ENCODE measurements at places on chromosomes 16 and 17. TPM values are rescaled to one million over a fixed set of nuclear protein-coding genes. Genes with fewer than 3 reads are reported as not detected.

- H3K4me3 ChIP-seq, result no peak overlapping the region
- no peaks in the 10 kb centered on the region for H3K36me3 ChIP-seq
- no peaks in the 10 kb centered on the region for H3K4me1 ChIP-seq
These were observed 88.8 kb downstream of the HS3ST3B1 start for GRCh38 chr17:14389681-14390080.

DNA sequence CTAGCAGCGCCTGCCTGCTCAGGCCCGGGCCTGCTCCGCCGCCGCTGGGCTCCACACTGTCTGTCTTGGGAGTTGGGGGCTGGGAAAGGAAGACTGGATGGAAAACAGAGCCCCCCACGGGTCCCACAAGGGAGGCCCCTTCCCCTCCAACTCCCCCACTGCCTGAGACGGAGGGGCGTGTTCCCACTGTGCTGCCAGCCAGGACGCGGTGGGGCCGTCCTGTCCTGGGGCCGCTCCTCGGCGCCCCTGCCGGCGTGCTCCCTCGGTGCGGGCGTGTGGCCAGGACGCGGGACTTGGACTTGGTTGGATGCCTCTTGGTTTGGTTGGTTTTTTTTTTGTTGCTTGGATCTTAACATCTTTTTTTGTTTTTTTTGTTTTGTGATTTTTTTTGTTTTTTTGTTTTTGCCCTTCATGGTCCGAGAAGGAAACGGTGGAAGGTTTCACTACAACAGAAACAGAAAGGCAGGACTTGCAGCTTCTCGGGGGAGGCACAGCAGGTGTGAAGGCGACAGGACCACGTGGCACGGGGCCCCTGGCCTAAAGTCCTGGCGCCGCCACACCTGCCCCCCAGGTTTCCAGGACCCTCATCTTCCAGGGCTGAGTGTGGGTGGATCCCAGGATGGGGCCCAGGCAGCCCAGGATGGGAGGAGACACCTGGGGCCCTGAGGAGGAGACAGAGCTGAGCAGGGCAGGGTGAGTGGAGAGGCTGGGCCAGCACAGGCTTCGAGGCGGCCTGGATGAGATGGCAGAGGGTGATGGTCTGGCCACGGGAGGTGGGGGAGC lies 16.0 kb downstream of the ENGASE start:
- peak; percentile 45 for DNase-seq
- H3K27me3 ChIP-seq, result no peaks in the 10 kb centered on the region
- H3K27ac ChIP-seq, result no peak overlapping the region
- no peak overlapping the region for H3K4me3 ChIP-seq

GRCh38 chr16:67277294-67277998 lies 1.9 kb upstream of the PLEKHG4 start:
- H3K27me3 ChIP-seq, result no peaks in the 10 kb centered on the region
- H3K36me3 ChIP-seq, result peaks cover 6% of the 10 kb centered on the region
- H3K4me1 ChIP-seq, result no peaks in the 10 kb centered on the region
- H3K27ac ChIP-seq, result no peak overlapping the region
- no peak for DNase-seq

- H3K4me3 ChIP-seq, result no peak overlapping the region
- H3K27me3 ChIP-seq, result no peaks in the 10 kb centered on the region
- H3K4me1 ChIP-seq, result no peaks in the 10 kb centered on the region
These were observed 47.9 kb downstream of the CYLD start for GRCh38 chr16:50789757-50790156.

GRCh38 chr17:78324391-78325075 lies 35.3 kb downstream of the SOCS3 start:
- H3K36me3 ChIP-seq, result no peaks in the 10 kb centered on the region
- no peak overlapping the region for H3K4me3 ChIP-seq
- H3K27me3 ChIP-seq, result no peaks in the 10 kb centered on the region
- H3K4me1 ChIP-seq, result peaks cover 11% of the 10 kb centered on the region
- H3K27ac ChIP-seq, result peak overlapping the region; percentile 77
- DNase-seq, result peak; percentile 99

- no peak overlapping the region for H3K27ac ChIP-seq
- peaks cover 3% of the 10 kb centered on the region for H3K27me3 ChIP-seq
- no peaks in the 10 kb centered on the region for H3K36me3 ChIP-seq
- DNase-seq, result peak; percentile 72
These were observed 140.0 kb downstream of the CHD9NB start for GRCh38 chr16:52912565-52913173.

- no peak overlapping the region for H3K4me3 ChIP-seq
- H3K4me1 ChIP-seq, result no peaks in the 10 kb centered on the region
- DNase-seq, result no peak
- H3K27me3 ChIP-seq, result peaks cover 50% of the 10 kb centered on the region
These were observed 11.5 kb downstream of the MAPT start for GRCh38 chr17:45905814-45906213.

DNA sequence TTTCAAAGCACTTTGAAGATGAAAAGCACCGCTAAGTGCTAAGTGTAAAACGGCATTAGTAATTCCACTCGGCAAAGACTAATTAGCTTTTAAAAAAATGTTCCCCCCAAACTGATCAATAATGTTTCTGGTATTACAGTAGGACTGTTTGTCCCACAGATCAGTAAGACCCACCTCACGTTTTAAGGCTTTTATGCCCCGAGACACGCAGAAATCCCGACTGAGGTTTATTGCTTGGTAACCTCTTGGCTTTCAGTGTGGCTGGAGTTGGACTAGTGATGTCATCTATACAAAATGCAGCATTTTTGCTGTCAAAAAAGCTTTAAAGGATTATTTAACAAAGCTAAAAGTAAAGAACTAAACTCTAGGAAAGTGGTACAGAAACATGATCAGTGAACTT lies 414.6 kb upstream of the PSMD7 start:
- H3K4me3 ChIP-seq, result no peak overlapping the region
- H3K27me3 ChIP-seq, result no peaks in the 10 kb centered on the region
- no peak overlapping the region for H3K27ac ChIP-seq
- H3K4me1 ChIP-seq, result no peaks in the 10 kb centered on the region

GRCh38 chr16:24118126-24118821 lies 137.9 kb upstream of the CACNG3 start:
- no peak for DNase-seq
- no peaks in the 10 kb centered on the region for H3K36me3 ChIP-seq
- peaks cover 2% of the 10 kb centered on the region for H3K4me1 ChIP-seq
- no peaks in the 10 kb centered on the region for H3K27me3 ChIP-seq
- no peak overlapping the region for H3K27ac ChIP-seq
- H3K4me3 ChIP-seq, result no peak overlapping the region

GRCh38 chr16:49457196-49457595 lies 83.6 kb downstream of the C16orf78 start:
- no peaks in the 10 kb centered on the region for H3K27me3 ChIP-seq
- H3K4me3 ChIP-seq, result no peak overlapping the region
- no peaks in the 10 kb centered on the region for H3K36me3 ChIP-seq
- no peaks in the 10 kb centered on the region for H3K4me1 ChIP-seq

- H3K36me3 ChIP-seq, result no peaks in the 10 kb centered on the region
- no peak overlapping the region for H3K27ac ChIP-seq
- no peaks in the 10 kb centered on the region for H3K4me1 ChIP-seq
These were observed 196.6 kb downstream of the FOXL1 start for GRCh38 chr16:86774931-86775330.

GRCh38 chr17:39699818-39700147 lies at the start of gene ERBB2:
TSS of gene ERBB2 (plus strand) at chr17:39700064. CDS start at chr17:39700239, 175 bp downstream.
- peak; percentile 88 for DNase-seq
- H3K4me1 ChIP-seq, result peaks cover 12% of the 10 kb centered on the region
- no peaks in the 10 kb centered on the region for H3K27me3 ChIP-seq
- H3K27ac ChIP-seq, result peak within 1 kb of the TSS; percentile 88

DNA sequence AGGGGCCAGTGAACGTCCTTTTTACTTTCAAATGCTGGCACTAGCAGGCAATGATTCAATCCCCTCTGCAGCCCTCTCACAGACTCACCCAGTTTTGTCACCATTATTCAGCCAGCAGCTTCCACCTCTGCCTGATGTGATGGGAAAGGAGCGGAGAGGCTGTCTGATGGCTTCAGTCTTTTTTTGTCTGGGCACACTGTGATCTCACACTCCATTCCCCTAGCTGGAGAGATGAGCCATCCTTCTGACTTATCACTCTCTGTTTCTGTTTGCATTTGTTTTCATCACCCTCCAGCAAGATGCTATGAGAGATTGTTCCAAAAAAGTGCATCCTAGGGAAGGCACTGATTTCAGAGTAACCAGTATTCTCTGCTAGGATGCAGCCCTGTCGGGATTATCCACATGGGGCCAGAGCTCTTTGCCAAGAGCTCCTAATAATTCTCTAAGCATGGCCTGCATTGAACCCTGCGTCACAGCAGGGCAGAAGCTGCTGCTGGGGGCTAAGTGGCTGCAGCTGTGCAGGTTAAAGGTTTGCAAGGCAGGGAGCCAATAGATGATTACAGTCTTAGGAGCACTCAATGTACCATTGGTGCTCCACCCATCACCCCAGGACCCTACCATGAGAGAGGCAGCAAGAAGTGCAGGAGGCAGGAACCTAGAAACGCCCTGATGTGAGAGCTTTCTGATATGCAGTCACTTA lies 236.1 kb upstream of the C16orf82 start:
- DNase-seq, result no peak
- no peaks in the 10 kb centered on the region for H3K4me1 ChIP-seq
- H3K36me3 ChIP-seq, result no peaks in the 10 kb centered on the region
- H3K4me3 ChIP-seq, result no peak overlapping the region
- no peak overlapping the region for H3K27ac ChIP-seq
- H3K27me3 ChIP-seq, result no peaks in the 10 kb centered on the region

- no peak overlapping the region for H3K4me3 ChIP-seq
- H3K36me3 ChIP-seq, result no peaks in the 10 kb centered on the region
- no peak overlapping the region for H3K27ac ChIP-seq
- DNase-seq, result peak; percentile 50
These were observed 256.3 kb upstream of the ZFHX3 start for GRCh38 chr16:73304008-73304774.

DNA sequence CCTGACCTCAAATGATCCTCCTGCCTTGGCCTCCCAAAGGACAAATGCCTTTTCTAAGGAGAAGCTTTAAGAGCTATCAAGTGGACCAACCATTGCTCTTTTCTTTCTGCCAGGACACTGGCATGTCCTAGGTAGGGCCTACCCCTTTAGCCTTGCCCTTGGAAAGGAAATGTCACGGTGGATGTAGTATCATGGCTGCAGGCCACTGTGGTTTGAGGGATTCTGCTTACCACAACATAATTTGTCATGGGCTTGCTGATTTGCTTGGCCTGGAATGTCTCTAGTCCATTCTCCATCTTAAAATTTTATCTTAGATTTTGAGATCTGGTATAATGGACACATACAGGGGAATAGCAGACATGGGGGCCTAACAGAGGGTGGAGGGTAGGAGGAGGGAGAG lies 6.0 kb downstream of the KRT20 start:
- no peak overlapping the region for H3K4me3 ChIP-seq
- H3K27ac ChIP-seq, result no peak overlapping the region
- H3K4me1 ChIP-seq, result no peaks in the 10 kb centered on the region
- no peak for DNase-seq
- no peaks in the 10 kb centered on the region for H3K36me3 ChIP-seq

DNA sequence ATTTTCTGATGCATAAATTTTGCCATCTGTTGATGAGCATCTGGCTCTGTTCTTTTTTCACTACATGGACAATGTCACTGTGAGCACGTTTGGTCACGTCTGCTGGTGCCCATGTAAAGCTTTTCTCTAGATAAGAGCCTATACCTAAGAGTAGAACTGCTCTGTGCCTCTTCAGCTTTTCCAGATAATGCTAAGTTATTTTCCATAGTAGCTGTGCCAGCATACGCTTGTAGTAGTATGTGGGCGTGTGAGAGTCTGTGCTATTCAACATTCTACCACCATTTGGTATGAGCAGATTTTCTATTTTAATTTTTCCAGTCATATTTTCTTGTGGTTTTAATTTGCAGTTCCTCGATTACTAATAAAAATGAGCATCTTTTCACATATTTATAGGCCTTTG lies 33.2 kb downstream of the VPS35L start:
- DNase-seq, result no peak
- H3K4me1 ChIP-seq, result peaks cover 5% of the 10 kb centered on the region
- peaks cover 13% of the 10 kb centered on the region for H3K36me3 ChIP-seq
- H3K27ac ChIP-seq, result no peak overlapping the region
- H3K27me3 ChIP-seq, result no peaks in the 10 kb centered on the region

GRCh38 chr16:88673716-88674379 lies 11.0 kb upstream of the MVD start:
- no peak overlapping the region for H3K27ac ChIP-seq
- H3K4me3 ChIP-seq, result no peak overlapping the region
- no peaks in the 10 kb centered on the region for H3K36me3 ChIP-seq
- no peaks in the 10 kb centered on the region for H3K4me1 ChIP-seq

The KCTD19 gene
- 5.1 TPM for total RNA-seq

The QPRT gene
- 22.0 TPM for total RNA-seq

The ADAP2 gene
- 18.6 TPM for total RNA-seq

The CYBA gene
- total RNA-seq, result 404 TPM

The MYH1 gene
- total RNA-seq, result not detected

The KCNAB3 gene
- 1.3 TPM for total RNA-seq

The CACNG4 gene
- 2.3 TPM for total RNA-seq

The OSBPL7 gene
- 9.3 TPM for total RNA-seq

The AGRP gene
- not detected for total RNA-seq

The TBX6 gene
- 0.60 TPM for total RNA-seq

The RSL1D1 gene
- 206 TPM for total RNA-seq

Measured in lung (tissue), 17 donors.